WTC11 (cell line): ENCODE measurements at places on chromosomes 1 and 21. TPM values are rescaled to one million over a fixed set of nuclear protein-coding genes. Genes with fewer than 3 reads are reported as not detected.

Gene FMOD
- 0.05 to 0.79 TPM (median 0.14 TPM) in 3 replicates for total RNA-seq

DNA sequence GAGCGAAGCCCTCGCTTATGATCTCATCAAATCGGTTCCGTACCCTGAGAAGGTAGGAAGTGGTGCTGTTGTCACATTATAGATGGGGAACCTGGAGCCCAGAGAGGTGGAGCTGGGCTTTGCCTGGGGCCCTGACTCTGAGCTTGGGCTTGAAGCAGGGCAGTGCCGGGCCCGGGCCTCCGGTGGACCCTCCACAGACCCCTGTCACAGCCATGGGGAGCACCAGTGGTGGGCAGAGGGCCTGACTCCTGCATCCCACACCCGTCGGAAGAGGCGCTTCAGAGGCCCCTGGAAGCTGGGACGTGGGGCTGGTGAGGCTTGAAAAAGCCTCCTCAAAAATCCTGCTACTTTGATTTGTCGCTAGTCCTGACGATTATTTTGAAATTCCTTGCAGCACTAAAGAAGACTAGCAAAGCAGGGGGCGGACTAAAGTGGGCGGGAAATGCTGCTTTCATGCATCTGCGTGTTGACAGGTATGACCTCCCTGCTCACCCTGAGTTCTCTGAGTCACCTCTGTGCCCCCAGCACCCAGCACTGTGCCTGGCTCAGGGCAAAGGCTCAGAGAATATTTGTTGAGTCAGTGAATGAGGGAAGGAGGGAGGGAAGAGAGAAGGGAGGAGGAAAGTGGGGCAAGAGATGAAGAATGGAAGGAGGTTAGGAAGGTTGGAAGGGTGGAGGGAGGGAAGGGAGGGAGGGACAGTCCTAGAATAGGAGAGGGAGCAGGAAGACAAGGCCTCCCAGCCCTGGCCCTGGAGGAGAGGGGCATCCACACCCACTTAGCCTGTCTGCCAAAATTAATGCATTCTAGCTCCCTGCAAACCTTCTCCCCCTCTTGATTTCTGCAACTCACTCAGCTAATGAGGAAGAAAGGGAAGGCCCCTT, 262.8 kb upstream of the VAMP3 start:
- DNase-seq, result no peak

Gene VHLL
- total RNA-seq, result 0.39 TPM in 1 of 3 replicates, not detected in the others

- no peak for DNase-seq
Measured at GRCh38 chr1:235954306-235955283, 87.9 kb upstream of the LYST start.

DNA sequence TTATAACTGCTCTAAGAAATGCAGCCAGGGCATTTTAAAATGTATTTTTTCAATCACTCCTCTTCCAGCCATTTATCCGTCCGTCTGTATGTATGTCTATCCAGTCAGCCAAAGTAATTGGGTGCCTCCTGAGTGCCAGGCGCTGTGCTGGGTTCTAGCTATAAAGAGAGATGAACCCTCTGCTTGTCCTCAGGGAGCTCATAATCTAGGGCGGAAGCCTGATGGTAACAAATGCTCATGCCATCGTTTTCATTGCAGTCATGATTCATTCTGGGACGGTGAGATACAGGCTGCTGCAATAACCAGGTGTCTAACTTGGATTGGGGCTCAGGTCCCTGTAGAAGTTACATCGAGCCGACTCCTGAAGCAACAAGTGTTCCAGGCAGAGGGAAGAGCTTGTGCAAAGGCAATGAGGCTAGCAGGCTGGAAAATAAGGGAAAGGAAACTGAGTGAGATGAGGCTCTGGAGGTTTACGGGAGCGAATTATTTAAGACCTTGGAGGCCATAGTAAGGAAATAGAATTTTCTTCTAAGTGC, 11.6 kb downstream of the IFI6 start:
- no peak for DNase-seq

- DNase-seq, result no peak
Measured at GRCh38 chr1:20356850-20357459, 66.3 kb downstream of the VWA5B1 start.

GRCh38 chr1:100799954-100800612, 80.5 kb downstream of the VCAM1 start:
- no peak for DNase-seq

Gene OR10T2
- not detected in 3 replicates for total RNA-seq

DNA sequence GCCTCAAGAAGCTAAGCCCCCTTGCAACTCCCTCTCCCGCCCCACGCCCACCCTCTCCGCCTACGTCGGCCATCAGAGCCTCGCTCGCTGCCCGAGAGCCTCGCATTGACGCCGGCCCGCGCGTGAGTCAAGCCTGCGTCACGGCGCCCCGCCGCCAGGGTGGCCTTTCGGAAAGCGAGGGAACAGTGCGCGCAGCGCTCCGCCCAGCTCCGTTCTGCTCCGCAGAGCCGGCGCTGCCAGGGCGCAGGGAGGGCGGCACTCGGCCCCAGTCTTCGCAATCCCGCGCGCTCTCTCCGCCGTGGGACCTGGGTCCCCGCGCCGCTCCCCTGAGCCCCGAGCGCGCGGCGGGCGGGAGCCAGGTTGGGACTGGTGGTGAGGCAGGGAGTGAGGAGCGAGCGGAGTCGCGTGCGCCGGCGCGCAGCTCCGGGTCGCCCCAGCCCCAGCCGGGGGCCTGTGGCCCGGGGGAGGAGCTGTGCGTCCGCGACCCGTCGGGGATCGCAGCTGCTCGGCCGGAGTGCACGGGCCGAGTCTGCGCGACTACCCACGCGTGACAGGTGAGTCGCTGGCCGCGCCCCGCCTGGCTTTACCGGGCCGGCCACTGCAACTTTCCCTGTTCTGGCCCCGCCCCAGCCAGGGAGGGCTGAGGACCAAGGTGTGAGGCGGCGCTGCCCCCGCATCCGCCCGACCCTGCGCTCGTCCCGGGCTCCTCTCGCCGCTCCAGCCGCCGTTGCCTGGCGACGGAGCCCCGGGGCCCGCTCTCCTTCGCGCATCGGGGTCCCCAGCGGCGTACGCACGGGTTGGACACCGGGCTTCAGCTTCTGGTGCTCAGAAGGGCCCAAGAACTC, at the start of gene SLC6A17:
Gene SLC6A17, plus strand, starts transcription at position 165 of the 845 bp plus-strand sequence. CDS start 16,436 bp downstream, outside the sequence.
- DNase-seq, result peak; percentile 63

GRCh38 chr1:50488876-50489275, 65.6 kb upstream of the DMRTA2 start:
- no peak for DNase-seq

Gene JAK1
- 21.1 to 28.2 TPM (median 27.8 TPM) in 3 replicates for total RNA-seq

- no peak for DNase-seq
Measured at GRCh38 chr1:172283766-172284165, 136.7 kb upstream of the C1orf105 start.

GRCh38 chr1:202306535-202307345, 35.0 kb downstream of the UBE2T start:
- DNase-seq, result no peak

- no peak for DNase-seq
Measured at GRCh38 chr1:165910764-165911421, 83.5 kb downstream of the UCK2 start.

Gene CDK18
- 62.1 to 71.9 TPM (median 64.7 TPM) in 3 replicates for total RNA-seq

Gene PDC
- not detected in 3 replicates for total RNA-seq

GRCh38 chr1:15435239-15436077, 2.8 kb upstream of the CTRC start:
- DNase-seq, result no peak

DNA sequence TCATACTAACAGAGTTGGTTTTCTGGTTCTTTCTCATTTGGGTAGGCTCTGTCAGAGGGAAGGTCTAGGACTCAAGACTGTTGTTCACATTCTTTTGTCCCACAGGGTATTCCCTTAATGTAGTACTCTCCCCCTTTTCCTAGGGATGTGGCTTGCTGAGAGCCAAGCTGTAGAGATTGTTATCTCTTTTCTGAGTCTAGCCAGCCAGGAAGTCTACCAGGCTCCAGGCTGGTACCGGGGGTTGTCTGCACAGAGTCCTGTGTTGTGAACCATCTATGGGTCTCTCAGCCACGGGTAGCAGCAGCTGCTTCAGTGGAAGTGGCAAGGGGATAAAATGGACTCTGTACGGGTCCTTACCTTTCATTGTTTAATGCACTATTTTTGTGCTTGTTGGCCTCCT, 226.4 kb downstream of the LBR start:
- no peak for DNase-seq

- no peak for DNase-seq
Measured at GRCh38 chr1:26799479-26800142, 11.9 kb downstream of the PIGV start.

GRCh38 chr1:184517130-184517529, 130.3 kb downstream of the C1orf21 start:
- no peak for DNase-seq

DNA sequence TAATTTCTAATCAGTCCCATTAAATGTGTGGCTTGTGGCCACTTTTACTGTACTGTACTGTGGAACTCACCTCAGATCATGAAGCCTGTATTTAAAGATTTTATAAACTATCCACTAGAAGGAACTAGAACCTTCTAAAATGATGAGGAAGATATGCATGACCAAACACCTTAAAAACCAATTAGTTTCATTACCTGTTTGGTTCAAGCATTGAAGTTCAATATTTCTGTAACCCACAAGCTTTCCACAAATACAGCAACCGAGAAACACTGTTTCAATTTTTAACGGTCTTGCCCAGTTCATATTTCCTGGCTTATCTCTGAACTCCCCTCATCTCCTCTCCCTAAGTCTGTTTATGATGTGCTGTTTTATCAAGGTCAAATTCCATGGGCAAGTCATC, 264.3 kb upstream of the PLD5 start:
- DNase-seq, result no peak

- no peak for DNase-seq
Measured at GRCh38 chr1:116470671-116471070, 97.6 kb downstream of the ATP1A1 start.

Gene VASH2
- 251 to 303 TPM (median 254 TPM) in 3 replicates for total RNA-seq
